ENCODE measurements at places on chromosomes 13 and 19.

DNA sequence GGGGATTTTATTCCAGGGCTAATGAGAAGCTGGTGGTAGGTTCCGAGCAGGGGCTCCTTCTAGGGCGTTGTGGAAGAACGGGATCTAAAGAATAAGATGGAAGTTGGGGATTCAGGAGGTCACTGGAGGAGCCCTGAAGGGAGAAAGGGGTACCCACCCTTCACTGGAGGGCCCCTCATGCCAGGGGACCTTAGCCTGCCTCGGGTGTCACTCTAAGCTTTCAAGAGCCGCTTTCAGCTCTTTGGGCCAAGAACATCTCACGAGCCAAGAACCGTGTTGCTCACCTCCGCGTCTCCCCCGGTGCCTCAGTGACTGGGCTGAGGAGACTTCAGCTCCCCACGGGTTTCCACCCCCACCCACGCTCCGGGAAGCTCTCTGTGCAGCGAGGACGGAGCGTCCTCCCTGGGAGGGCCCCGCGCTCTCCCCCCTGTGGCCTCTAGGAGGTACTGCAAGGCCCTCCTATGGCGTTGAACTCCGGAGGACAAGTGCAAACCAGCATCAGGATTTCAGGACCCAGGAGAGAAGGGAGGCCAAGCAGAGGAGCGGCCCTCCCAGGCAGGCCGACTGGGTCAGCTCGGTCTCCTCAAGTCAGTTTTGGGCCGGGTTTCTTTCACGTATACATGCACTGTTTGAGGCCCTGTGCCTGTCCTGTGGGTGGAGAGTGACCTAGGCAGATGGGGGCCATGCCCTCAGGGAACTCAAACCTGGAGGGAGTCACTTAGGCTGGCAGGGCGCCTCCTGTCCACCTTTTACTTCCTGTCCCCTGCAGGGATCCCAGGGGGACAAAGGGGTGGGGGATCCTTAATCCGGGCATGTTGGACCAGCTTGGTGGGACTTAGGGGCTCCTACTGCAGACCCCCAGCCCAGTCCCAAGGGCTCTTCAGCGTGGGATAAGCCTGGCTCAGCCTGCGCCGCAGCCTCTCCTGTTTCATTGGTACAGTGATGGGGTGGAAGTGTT is 5.1 kb upstream of the KRTDAP start:
- DNase-seq: peak; percentile 85

DNA sequence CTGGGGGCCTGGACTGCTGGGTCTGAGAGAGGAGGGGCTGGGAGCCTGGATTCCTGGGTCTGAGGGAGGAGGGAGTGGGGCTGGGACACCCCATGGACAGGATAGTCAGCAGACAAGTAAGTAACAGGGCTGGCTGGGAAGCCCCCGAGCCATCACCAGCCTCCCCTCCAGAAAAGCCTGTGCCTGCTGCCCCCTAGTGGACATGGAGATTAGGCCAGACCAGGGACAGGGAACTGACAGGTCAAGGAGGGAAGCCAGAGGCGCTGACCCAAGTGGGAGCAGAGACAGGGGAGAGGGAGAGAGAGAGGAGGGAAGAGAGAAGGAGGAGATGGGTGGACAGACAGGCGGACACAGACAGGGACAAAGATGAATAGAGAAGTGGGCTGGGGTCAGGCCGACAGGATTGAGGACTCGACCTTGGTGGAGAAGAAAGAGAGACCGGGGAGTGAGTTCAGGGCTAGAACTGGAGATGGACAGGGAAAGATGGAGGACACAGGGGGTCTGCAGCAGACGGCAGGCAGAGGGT is 6.7 kb upstream of the ERFL start:
- peak; percentile 74 for DNase-seq

- DNase-seq: no peak
Observed at GRCh38 chr13:60511637-60512036, 114.6 kb downstream of the TDRD3 start.

DNA sequence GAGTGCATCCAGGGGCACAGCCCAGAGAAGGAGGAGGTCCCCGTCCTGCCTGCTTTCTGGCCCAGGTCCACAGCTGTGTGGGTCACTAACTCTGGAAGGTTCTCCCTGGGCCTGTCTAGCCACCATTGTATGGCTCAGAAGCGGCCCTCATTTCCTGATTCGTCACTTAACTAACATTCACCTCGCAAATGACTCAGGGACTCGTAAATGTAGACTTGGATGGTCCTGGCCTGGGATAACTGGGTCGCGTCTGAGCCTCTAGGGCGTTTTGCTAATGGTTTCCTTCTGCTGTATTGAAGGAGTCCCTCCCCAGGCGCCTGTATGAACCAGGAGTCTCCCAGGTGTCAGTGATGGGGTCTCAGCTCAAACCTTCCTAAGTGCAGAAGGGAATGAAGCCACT is 162.8 kb downstream of the ZNF536 start:
- DNase-seq: no peak

DNA sequence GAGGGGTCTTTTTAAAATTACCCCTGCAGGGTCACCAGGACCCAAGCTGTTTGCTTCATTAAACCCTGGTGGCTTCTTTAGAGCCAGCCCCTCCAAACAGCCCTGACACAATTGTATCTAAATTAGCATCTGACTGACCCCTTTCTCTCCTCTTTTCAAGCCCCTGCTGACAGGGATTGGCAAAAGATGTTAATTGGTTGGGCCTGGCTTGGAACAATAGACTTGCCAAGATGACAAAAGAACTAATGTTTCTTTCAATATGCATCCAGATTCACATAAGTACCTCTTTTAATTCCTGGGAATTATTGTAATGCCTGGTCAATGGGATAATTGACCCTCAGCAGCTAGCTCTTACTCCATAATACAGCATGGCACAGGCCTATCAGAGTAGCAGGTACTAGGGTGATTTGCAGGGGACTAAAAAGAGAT is 140.8 kb downstream of the SHISA2 start:
- DNase-seq: no peak

GRCh38 chr19:33703438-33703750 is 81.6 kb downstream of the CHST8 start:
- no peak for DNase-seq

DNA sequence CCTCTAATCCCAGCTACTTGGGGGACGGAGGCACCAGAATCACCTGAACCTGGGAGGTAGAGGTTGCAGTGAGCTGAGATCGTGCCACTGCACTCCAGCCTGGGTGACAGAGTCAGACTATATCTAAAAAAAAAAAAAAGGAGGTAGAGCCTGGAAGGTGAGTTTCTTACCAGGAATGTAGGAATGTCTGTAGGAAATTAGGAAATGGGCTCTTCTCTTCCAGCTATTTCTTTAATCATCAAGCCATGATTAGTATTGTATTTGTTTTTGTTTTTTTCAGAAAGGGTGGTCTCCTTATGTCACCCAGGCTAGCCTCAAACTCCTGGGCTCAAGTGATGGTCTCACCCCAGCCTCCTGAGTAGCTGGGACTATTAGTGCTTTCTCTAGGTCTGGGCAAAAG is 26.3 kb upstream of the SERP2 start:
- DNase-seq: no peak

- DNase-seq: no peak
Observed at GRCh38 chr19:35704218-35704617, at the start of gene ZBTB32. Gene ZBTB32, plus strand, starts transcription at chr19:35704558. Its CDS starts 10,069 bp downstream, at chr19:35714627.

- DNase-seq: no peak
Observed at GRCh38 chr13:92126399-92126798, 728.0 kb downstream of the GPC5 start.

GRCh38 chr13:41361491-41361890 is 50.4 kb downstream of the NAA16 start:
- no peak for DNase-seq

- DNase-seq: no peak
Observed at GRCh38 chr19:15196360-15197005, 4.3 kb downstream of the NOTCH3 start.

DNA sequence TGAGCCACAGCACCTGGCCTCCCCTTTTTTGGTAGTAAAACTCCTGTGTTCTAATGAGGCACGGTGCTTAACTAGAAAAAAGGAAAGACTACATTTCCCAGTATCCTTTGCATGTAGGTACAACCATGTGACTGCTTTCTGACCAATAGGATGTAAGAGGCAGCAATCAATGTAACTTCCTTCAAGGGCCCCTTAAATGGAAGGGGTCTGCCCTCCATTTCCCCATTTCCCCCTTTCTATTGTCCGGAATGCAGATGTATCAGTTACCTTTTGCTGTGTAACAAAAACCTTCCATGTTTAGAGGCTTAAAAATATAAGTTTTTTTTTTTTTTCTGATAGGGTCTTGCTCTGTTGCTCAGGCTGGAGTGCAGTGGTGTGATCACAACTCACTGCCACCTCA is 2.2 kb downstream of the GPR32 start:
- DNase-seq: no peak

- DNase-seq: no peak
Observed at GRCh38 chr19:40363069-40363468, 14.6 kb downstream of the PLD3 start.

GRCh38 chr13:59747529-59747928 is 416.2 kb downstream of the DIAPH3 start:
- no peak for DNase-seq

DNA sequence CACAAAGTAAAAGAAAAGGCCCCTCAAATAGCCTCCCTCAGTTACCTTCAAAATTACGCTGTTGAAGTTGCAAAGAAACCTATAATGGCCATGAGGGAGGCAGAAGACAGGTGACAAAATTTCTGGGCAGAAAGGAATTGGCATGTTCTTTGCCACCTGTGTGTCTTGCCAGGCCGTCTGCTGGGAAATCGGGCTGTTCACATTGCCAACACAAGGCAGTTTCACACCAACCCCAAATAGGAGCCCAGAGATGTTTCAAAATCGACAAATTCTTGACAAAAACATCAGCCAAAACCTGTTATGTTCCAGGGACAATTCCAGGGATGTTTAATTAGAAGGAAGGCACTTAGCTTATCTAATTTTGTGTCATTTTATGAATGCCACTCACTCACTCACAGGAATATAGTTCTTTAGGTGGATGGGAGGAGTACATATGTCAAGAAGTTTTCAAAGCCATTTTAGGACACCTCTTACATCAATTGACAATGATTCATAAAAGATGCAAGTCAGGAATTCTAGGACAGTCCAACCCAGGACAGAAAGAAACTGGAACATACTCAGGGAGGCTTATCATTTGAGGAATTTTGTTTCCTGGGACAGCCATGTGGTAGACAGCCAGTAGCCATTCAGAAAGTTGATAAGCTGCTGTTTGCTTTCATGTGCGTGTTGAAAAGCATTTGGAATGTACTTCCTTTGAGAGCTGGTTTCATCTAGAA is 164.5 kb downstream of the RGCC start:
- no peak for DNase-seq

DNA sequence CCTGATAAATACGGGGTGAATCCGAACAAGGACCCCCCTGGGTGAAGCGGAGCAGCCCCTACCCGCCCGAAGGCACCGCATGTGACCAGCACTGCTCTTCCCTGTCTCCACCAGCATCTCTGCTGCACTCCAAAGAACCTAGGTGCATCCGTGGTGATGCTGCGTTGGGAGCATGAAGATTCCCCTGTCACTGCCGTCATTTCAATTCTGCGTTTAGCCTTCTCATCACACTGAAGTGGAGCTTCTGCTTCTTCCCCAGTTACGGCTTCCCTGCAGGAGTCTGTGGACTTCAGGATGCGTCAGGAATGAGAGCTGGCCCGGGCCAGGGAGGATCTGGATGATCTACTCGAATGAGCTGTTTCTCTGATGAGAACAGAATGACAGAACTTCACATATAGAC is 47.9 kb downstream of the SPACA7 start:
- no peak for DNase-seq

DNA sequence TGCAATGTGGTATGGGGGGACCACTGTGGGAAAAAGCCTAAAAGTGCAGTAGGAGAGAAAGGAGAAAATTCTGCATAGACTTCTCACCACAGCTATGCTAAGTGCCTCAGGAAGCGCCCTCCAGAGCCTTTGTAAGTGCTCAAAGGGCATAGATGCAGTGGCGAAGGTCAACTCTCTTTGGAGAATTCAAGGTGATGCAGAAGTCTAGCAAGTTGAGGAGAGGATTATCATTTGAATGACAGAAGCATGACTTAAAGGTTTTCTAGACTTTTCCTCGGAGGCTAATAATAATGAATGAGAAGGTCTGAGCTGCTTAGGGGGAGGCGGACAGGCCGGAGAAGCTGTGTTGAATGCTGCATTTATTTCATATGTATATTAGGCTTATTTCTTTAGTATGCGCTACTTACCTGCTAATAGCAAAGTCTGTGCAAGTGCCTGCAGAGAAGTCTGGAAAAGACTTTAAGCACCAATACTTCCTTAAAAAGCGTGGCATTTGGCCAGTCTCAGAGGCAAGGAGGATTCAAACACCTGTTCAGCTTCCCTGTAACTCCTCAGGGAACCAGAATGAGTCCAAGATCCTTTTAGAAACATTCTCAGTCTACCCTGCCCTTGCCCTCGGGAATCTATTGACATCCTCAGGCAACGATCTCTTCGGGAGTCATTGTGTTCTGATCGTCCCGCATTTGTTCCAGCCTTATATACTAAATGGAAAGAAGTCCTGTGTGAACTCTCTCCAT is 56.2 kb downstream of the FLT1 start:
- DNase-seq: no peak

GRCh38 chr19:11102944-11103343 is 13.7 kb downstream of the LDLR start:
- DNase-seq: no peak

DNA sequence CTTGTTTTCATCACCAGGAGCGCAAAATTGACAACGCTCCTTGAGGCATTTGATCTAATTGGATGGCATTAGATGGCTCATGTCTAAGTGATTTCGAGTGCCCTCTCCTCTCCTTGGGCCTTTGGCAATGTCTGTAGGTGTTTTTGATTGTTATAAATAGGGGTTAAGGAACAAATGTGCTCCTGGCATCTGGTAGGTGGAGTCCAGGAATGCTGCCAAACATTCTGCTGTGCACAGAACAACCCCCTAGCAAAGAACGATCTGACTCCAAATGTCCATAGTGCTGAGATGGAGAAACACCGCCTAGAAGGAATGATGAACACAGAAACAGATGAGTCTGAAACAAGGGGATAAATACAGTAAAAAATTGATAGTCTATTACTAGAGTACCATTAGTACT is 68.0 kb upstream of the C1QTNF9B start:
- DNase-seq: no peak

DNA sequence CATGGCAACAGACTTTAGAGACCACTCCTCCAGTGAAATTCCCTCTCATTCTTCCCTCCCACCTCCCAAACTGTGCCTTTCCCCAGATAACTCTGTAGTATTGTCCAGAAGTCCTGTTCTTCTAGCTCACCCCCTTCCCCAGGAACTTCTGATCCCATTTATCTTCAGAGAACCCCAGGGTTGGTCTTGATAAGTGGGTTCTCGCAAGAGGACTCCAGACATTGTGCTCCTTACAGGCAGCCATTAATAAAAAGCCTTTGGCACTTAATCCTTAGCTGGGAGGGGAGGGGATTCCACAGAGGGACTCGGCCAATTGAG is 1.9 kb downstream of the LTBP4 start:
- DNase-seq: no peak

DNA sequence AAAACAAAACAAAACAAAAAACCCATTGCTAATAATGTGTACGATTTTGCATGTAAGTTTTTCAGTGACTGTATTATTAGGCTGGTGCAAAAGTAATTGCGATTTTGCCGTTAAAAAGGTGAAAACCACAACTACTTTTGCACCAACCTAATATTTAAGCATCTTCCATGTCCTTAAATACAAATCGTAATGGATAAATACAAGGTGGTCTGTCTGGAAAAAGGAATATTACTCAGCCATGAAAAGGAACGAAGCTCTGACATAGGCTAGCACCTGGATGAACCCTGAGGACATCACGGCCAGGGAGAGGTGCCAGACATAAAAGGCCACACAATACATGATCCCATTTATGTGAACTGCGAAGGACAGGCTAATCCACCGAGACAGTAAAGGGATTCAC is 33.2 kb downstream of the GADD45B start:
- no peak for DNase-seq

GRCh38 chr13:111116856-111117255 is 1.7 kb downstream of the ARHGEF7 start:
- no peak for DNase-seq
